ENCODE measurements at places on chromosomes 6 and 20.
A peak's percentile ranks its signal among the peaks of the same experiment; 100 is the strongest.

- DNase-seq: no peak
Measured at GRCh38 chr6:68975816-68976215, 340.7 kb downstream of the ADGRB3 start.

DNA sequence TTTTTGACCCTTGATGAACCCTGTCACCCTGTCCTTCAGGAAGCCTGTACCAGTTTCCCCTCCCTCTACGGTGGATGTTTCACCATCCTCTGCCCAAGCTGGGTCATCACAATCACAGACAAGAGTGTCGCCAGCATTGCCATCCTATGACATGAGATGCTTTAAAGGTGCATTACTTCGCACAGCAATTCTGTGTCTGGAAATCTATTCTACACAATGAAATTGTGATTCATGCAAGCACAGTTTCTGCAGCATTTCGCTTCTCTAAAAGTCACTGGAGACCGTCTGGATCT is 2.5 kb upstream of the ULBP2 start:
- no peak for DNase-seq

GRCh38 chr20:46670585-46671584 is 18.4 kb downstream of the TP53RK start:
- DNase-seq: no peak

GRCh38 chr6:4487538-4487937 is 288.7 kb upstream of the CDYL start:
- no peak for DNase-seq

GRCh38 chr6:38460186-38460585 is 179.5 kb downstream of the BTBD9 start:
- no peak for DNase-seq

DNA sequence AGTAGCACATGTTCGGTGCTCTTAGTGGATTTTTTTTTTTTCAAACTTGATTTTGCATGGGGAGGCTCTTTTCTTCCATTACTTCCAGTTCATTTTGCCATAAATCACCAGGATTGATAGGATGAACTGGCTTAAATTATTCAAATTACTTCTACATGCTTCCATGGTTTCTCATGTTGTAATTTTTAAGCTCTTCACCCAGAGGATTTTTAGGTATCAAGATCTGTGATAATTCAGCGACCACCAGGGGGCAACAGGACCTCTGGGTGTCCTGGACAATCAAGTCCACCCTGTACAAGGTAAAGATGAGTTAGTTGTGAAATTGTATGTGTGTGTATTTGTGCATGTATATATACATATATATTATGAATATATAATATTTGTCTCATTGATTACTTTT is 4.2 kb upstream of the EPHA7 start:
- DNase-seq: peak; percentile 4

DNA sequence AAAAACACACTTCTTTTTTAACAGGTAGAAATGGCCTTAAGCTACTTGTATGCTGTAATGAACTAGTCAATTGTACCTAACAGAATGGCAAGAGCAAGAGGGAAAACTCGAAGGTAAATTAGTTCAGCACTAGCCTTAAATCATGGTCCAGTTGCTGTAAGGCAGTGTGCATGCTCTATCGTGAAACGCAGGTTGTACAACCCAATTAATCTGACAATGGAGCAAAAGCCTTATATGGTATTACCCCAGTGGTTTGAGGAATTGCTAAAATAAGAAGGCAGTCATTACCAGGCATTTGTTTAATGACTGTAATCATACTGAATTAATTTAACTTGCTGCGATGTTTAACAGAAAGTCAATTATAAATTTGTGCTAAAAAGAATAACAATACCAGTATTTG is 69.3 kb upstream of the SOX4 start:
- DNase-seq: no peak

GRCh38 chr6:36720251-36721141 is 22.9 kb downstream of the RAB44 start:
- no peak for DNase-seq

GRCh38 chr6:24919056-24919892 is 16.5 kb downstream of the RIPOR2 start:
- no peak for DNase-seq

GRCh38 chr20:63843222-63843621 is 12.2 kb upstream of the ZBTB46 start:
- DNase-seq: no peak

DNA sequence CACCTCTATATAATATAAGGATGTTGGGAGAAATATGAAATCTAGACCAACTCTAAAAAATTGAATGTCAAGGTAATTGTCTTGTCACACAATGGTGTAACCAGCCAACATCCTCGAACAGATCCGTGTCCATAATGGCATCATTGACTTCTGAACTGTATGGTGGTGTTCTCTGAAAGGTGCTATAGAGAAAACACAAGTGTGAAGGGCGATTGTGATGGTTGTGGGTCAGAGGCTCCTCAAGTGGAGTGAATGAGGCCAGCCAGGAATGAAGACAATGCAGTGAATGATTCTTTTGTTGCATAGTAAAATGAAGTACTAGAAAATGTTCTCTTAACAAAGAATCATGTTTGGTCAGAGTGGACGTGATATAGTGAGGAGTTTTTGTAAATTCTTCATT is 58.3 kb downstream of the CARMIL1 start:
- no peak for DNase-seq

DNA sequence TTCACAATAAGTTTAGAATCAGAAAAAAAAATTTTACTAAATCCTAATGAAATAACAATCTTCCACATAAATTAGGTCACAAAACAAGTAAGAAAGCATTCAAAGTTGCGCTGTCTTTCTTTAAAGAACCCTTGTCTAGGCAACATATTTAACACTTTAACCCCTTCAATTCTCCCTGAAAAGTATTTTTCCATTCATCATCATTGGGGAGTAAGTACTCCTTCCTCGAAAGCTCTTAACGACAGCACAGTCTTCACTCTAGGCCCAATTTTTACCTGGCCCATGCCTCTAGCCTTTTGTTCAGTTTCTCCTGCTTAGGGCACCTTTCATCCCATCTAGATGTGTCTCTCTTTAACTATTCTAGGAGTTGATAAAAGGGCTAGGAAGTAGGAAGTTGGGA is 2.6 kb downstream of the TSPYL1 start:
- DNase-seq: no peak

DNA sequence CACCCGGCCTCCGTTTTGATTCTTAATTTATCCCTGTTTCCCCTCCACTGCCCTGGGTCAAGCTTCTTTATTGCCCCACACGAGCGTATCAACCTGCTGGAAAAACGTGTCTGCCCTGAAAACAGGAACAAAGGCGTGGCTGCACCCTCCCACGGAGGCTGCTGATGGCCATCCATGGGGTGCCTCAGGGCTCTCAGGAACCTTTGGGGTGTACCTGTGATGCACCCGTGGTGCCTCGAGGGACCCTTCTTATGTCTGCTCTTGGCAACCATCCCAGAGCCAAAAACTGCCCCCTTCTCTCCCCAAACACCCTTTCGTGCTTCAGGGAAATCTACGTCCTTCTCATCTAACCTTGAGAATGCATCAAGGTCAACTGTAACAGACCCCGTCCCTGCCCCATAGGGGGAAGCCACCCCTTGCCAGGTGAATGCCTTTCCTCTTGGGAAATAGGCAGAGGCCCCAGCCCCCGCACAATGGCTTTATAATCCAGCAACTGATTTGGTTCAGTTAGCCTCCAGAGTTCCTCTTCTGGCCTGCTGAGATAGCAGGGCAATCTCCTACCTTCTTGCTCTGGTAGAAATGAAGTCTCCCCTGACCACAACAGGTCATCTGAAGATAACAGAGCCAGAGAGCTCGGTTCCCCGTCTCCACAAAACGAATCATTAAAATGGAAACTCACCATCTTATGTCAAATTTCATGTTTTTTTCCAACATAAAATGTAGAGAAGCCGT is 29.4 kb downstream of the PSMG4 start:
- no peak for DNase-seq

DNA sequence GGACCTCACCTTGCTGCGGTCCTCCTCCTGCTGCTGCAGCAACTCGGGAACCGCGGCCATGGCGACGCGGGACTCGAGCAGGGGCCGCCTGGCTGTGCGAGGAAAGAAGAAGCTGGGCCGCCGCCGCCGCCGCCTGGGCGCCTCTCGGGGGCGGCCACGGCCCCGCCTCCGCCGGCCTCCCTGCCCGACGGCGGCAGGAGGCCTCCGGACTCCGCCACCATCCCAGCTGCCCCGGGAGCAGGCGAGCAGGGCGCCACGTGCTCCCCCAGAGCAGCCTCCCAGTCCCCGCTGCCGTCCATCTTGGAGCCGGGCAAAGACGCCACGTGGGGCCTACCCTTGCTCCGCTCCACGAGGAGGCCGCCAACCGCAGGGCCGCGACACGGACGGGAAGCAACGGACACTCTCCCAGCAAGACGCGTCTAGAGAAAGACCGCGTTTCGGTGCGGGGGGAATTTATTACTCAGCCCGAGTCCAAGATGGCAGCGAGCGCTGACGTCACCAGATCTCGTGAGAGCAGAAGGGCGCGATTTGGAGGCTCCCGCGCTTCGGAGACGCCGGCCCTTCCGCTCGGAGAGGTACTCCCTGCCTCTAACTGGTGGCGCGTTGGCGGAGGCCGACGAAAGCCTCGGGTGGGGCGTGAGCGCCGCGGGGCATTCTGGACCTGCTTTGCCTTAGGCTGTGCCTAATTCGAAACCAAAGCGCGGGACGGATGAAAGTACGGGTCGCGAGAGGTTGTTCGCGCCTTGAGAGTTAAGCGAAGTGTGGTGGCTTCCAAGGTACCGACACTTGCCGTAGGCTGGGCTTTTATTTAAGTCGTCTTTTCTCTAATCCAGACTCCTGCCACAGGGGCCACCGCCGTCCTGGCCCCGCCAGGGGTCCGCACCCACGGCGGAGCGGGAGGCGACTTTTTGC is at the start of the genes MGME1 and SNX5:
MGME1 (plus strand) TSS at position 653 of the 912 bp plus-strand sequence. CDS start 842 bp downstream, outside the sequence.
SNX5 (minus strand) TSS at position 429 of the 912 bp plus-strand sequence; CDS start at position 60, 369 bp downstream.
- peak; percentile 98 for DNase-seq

DNA sequence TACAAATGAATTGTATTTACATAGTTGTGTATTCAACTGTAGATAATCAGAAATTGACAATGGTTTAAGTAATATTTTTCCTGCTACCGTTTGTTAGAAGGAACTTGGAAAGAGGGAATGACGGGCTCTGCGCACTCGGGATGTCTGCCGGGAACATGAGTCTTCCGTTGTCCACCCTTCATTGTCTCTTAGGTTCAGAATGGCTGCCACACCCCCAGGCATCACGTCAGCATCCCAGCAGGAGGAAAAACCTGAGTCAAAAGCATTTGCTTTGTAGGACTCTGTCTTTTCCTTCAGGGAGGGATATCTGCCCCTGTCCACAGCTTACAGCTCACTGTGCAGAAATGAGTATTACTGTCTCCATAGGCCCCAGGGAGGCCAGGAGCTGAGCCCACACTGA is 331.2 kb downstream of the THBS2 start:
- DNase-seq: no peak

DNA sequence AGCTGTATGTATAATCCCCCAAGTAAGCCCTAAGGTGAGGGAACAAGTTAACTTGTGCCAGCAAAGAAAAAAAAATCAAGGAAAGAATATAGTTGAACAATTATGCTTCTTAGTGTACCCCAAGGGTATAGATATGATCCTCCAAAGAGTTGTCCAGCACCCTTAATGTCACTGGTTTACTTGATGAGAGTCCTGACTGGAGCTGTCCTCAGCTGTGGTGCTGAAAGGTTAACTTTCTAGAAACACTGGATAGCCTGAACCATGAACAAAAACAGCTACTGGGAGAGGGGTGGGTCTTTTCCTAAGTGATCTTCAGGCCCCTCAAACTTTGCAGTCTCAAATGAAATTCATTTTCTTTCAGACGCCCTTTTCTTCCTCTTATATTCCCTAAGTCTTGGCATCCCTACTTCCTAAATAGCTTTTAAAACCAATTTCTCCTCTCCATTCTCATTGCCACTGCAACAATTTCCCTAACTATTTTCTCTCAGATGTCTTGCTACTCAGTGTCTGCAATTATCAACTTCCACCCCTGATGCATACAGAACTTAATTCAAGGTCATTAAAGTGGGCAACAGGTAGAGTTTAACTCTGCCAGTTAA is 83.5 kb upstream of the PROKR2 start:
- no peak for DNase-seq

DNA sequence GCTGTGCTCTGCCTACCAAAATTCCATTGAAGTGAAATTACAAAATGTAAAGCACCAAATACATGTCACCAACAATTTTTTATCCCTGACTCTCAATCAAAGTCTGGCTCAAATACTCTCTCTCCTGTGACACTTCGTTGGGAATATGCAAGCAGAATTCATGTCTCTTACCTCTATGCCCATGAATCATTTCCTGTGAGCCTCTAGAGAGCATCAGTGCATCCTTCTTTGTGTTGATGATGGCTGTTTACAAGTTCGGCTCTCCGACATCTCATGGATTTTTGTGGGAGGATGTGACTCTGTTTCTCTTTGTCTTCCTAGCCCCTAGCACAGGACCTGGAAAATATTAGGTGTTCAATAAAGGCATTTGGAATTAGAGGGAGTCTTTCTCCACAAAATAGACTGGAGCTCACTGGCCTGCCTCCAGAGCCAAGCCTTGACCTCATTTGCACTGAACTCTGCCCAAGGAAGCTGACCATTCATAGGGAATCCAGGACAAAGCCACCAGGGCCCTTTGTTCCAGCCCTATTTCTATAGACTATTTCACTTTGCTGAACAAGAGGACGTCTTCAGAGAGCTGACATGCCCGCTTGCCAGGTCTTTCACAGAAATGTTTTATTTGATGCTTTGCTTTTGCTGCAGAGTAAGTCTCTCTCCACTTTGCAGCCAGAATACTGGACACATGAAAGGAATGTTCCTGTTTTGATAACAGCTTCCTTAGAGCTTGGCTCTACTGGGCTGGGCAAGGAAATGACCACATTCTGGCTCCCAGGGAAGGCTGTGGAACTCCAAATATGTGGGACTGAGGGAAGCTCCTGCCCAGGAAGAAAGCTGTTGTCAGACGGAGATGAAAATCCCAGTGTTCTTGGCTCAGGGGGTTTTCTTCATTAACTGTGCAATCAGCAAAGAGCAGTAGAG is 194.5 kb upstream of the CDYL start:
- DNase-seq: no peak

GRCh38 chr6:109261811-109262210 is 120.5 kb downstream of the CD164 start:
- no peak for DNase-seq

GRCh38 chr6:139131736-139132280 is 3.1 kb upstream of the HECA start:
- DNase-seq: no peak

DNA sequence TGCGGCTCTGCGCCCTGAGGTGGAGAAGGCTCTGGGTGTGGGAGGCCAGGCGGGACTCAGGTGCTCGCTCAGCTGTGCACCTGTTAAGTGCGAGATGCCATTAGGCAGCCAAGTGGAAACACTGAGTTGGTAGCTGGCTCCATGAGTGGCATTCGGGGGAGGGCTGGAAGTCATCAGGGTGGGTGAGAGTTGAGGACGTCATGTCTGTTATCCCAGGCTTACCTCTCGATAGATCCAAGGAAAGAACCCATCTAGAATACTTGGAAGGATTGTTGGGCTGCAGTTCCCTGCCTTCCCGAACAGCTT is 41.3 kb downstream of the TAF8 start:
- DNase-seq: no peak

- no peak for DNase-seq
Measured at GRCh38 chr6:112179631-112180030, 74.7 kb downstream of the LAMA4 start.

GRCh38 chr6:38387461-38387860 is 252.3 kb downstream of the BTBD9 start:
- DNase-seq: no peak

- no peak for DNase-seq
Measured at GRCh38 chr6:20811109-20811761, 277.0 kb downstream of the CDKAL1 start.

Measured in GM12864 (cell line).